ENCODE measurements at places on chromosomes 13 and 19.

DNA sequence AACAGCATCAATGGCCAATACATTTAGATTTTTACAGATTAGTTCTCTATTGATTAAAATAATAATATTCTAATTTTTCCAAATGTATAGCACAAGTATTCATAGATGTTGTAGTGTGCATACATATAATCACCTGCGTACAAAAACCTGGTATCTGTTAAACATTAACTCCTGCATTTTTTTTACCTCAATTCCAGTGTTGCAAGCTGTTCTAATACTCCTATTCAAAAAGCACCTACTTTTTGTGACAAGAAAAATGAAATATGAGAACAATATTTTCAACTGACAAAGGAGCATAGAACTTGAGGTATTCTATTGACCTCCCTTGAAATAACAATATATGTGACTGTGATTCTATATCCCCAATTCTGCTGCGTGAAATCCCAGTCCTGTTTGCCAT lies 422.9 kb upstream of the PCDH20 start:
- no peak for DNase-seq

- DNase-seq, result no peak
These were observed 104.5 kb downstream of the UGGT2 start for GRCh38 chr13:95948656-95949055.

GRCh38 chr13:27744801-27745200 lies 47.5 kb upstream of the GSX1 start:
- DNase-seq, result no peak

DNA sequence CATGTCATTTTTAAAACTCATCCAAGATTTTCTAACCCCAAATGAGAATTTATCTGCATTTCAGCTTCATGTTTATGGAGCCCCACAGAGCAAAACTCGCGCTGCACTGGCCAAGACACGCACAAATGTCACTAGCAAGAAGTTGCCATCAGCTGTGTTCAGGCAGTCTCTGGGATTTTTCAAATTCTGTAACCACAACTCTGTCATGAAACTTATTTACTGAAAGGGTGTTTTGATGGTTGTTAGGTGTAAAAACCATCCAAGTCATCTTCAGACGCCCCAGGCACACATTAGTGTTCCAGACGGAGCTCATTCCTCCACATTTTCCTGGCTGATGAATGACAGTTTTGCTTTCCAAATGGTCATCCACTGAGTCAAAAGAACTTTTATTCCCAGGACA lies 63.4 kb downstream of the SLC7A1 start:
- no peak for DNase-seq

GRCh38 chr19:2775556-2776430 lies 7.3 kb downstream of the SGTA start:
- DNase-seq, result no peak

DNA sequence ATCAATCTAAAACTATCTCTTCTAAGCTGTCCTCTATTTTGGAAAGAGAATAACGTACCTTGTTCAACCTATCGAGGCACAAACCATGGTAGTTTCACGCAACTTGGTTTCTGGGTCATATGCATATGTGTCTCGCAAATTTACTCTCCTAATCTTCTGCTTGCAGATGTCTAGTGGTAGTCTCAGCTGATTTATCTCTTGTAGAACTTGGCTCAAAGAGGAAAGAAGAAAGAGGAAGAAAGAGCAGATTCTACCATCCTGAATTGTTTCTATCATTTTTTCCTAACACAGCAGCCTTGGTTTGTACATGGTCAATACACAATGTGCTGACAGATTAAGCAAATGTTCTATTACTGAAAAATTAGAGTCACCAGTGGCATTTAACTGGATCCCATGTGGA lies 282.3 kb downstream of the SPRY2 start:
- DNase-seq, result no peak

- DNase-seq, result no peak
These were observed 5.6 kb downstream of the ADAMTSL5 start for GRCh38 chr19:1507192-1507660.

GRCh38 chr13:35014606-35015213 lies 72.6 kb downstream of the NBEA start:
- DNase-seq, result no peak

- no peak for DNase-seq
These were observed 10.7 kb upstream of the FLT1 start for GRCh38 chr13:28505543-28506135.

- no peak for DNase-seq
These were observed 710.7 kb upstream of the SGCG start for GRCh38 chr13:22470075-22470474.

DNA sequence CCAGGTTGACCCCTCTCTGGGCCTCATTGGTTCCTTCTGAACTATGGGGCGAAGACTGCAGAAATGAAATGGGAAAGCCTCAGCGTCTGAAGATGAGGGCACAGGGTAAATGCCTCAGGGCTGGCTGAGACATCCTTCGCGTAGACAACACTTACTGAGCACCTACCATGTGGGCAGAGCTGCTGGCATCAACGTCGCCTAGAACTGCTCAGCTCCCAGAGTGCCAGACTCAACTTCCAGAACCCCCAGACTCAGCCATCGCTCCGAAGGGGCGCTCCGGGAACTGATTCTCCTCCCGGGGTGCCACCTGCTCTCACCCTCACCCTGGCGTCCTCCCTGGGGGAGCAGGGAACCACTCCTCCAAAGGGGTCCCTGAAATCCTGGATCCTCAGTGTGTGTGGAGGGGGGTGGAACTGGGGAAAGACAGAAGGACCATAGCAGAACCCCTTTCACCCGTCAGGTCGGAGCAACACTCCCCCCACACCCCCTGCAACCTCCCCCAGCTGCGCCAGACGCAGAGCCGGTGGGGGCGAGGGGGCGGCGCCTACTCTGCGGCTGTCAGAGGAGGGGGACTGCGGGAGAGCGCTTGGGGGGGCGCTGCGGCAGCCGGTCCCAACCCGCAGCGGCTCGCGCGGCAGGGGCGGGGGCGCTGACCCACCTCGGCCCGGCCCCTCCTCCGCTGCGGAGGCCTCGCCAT lies 8.2 kb upstream of the NFIC start:
- DNase-seq, result no peak

- DNase-seq, result peak; percentile 47
These were observed 198.4 kb downstream of the NDFIP2 start for GRCh38 chr13:79679334-79679733.

GRCh38 chr19:43783636-43784035 lies 2.9 kb upstream of the KCNN4 start:
- DNase-seq, result no peak

- peak; percentile 8 for DNase-seq
These were observed 557 bp downstream of the PSPC1 start for GRCh38 chr13:19782049-19782726.

- DNase-seq, result no peak
These were observed 42.2 kb upstream of the HNRNPA1L2 start for GRCh38 chr13:52599848-52600603.

DNA sequence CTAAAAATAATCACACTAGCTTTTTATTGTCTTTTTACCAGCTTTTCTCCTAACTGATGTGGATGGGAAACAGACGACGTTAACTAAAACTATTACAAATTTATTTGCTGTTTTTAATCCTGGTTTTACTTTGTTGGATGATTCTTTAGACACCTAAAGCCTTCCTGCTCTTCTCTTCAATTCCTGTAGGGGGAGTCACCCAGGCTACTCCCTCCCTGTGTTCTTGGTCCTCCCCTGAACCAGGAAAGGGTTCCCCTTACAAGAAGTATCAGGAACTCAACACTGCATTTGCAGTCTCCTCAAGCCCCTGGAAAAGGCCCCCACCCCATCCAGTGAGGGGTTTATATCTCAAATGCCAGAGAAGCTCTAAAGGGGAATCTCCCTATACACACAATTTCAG lies 206.1 kb downstream of the SUCLA2 start:
- no peak for DNase-seq

- no peak for DNase-seq
These were observed 1.0 kb downstream of the SPPL2B start for GRCh38 chr19:2329501-2329916.

- no peak for DNase-seq
These were observed 248.0 kb upstream of the MAB21L1 start for GRCh38 chr13:35724446-35724845.

DNA sequence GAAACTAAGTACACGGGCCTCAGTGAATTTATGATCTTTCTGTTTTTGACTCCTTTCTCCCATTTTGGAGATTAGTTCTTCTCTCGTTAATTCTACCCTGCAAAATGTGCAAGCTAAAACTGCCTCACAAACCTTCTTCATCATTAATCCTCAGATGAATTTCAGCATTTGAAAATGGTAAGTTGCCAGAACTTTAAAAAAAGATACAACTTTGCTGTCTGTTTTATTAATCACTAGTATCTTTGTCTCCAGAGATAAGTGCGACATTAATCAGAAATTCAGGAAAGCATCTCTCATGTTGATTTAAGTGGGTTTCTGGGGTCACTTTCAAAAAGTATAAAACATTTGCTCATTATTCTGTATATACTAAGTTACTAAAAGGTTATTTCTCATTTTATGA lies 227.0 kb upstream of the RXFP2 start:
- no peak for DNase-seq

DNA sequence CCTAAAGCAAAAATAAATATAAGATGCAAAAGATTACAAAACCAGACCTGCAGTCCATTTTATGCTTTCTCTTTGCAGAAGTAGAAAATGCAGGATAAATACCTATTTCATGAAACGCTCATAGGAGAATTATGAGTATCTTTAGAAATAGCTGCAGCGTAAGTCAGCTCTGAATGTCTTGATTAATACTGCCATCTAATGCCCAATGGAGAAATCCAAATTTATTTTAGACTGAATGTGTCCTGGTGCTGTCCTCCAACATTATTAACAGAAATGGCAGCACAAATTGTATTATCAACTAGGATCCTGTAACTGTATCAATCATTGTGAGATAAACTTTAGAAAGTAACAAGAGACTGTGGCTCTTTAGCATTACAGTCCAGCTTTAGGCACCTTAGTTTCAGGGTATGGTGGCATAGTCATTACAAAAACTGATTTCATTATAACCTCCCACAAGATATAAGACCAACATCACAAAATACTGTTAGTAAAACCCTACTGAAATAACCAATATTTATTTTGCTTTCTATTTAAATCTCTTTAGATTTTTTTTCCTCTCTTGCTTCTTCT lies 162.1 kb upstream of the MIR17HG start:
- no peak for DNase-seq

DNA sequence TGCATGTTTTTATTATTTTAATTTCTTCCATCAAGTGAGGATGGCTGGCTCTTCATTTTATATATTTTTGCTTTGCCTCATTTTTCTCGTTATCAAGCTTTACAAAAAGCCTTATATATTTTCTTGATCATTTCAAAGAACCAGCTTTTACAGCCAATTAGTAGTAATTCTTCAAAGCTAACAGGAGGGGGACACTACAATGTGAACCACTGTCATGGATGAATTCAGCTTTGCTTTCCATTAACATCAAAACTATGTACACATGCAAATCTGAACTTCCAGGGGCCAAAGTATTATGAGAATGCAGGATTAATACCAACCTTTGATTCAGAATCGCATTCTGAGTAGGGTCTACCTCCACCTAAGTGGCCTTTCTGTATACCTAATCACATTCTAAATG lies 11.1 kb downstream of the UQCRFS1 start:
- DNase-seq, result no peak

GRCh38 chr13:32430018-32430747 lies 2.3 kb upstream of the N4BP2L1 start:
- DNase-seq, result no peak

GRCh38 chr19:24140591-24140990 lies 53.6 kb downstream of the ZNF254 start:
- DNase-seq, result no peak

- DNase-seq, result no peak
These were observed 333.4 kb downstream of the KCTD12 start for GRCh38 chr13:76552807-76553206.

DNA sequence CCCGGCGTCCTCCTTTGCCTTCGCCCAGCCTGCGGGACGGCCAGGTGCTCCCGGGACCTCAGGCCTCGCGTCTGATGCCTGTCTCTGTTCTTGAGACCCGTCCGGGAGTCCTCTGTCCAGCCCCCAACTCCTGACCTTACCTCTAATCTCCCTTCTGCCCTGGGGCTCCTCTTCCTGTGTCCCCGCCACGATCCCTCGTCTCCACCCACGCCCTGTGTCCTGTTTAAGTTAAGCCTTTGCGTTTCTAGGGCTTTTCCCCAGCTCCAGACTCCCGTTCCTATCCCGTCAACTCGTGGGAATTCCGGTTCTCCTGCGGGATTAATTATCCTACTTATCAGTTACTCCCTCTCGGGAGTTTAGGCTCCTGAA lies 686 bp downstream of the LENG8 start:
- no peak for DNase-seq

DNA sequence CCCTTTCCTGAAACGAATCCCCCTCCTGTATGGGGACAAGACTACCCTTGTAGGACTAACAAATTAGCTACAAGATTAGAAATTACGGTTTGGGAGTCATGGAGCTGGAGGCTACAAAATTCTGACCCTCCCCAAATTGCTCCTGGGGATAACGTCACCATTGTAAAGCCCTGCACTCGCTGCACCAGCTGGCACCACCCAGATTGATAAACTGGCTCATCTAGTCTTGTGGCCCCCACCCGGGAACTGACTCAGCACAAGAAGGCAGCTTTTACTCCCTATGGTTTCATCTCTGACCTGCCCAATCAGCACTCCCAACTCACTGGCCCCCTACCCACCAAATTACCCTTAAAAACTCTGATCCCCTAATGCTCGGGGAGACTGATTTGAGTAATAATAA lies 150.6 kb upstream of the TSC22D1 start:
- no peak for DNase-seq

- peak; percentile 49 for DNase-seq
These were observed 6.2 kb downstream of the SYT5 start for GRCh38 chr19:55173714-55174409.

DNA sequence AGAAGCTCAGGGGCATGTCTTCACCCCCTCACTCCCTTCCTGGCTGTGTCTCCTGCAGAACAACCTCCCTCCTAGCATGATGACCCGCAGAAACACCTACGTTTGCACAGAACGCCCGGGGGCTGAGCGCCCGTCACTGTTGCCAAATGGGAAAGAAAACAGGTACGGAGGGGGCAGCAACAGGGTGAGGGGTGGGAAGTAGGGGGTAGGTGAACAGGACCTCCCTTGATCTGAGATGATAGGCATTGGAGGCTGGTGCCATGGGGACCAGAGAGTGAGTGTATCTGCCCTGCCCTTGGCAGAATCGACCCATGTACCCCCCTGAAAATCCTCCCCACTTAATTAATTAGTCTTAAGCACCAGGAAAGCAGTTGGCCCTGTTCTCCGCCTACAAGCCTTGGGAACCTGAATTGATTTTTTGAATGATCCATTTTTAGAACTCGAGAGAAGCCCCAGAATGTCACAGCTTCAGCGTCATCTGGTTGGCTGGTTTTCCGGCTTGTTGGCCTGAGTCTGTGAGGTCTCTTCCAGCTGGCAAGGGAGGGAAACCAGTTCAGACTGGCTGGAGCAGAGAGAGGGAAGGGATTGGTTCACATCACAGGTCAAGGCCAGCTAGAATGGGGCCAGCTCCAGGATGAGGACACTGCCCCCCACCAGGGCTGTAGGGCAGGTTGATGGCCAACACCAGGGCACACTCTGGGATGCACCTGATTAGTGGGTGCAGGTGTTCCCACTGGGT lies 28.2 kb downstream of the CKM start:
- DNase-seq, result no peak

- no peak for DNase-seq
These were observed 7.8 kb downstream of the PALM3 start for GRCh38 chr19:14054099-14054498.

Data from AG09319 (cell line).